Immature natural killer cell (primary cell): ENCODE measurements at places on chromosomes 7 and 10.

DNA sequence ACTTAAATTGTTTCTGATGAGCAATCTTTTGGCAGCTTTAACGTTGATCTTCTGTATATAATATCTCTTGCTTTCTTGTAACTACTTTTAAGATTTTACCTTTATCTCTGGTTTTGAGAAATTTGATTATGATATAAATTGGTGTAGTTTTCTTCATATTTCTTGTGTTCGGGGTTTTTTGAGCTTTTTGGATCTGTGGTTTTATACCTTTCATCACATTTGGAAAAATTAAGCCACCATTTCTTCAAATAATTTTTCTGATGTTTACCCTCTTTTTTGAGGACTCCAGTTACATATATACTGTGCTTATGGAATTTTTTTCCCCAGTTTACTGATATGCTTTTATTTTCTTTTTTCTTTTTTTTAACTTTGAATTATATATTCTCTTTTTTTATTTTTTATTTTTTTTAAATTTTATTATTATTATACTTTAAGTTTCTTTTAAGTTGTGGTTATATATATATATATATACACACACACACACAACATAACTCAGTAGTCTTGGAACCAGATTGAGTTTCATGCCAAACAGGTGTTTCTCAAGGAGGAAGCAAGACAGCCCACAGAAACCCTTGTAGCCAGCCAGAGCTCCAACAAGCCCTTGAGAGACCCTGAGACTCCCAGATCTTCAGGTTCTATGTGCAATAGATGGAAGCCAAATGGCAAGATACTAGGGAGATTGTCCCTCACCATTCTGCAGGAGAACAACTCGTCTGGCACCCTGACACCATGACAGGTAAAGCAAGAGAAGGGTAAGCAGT is 27.5 kb upstream of the NME8 start:
- no peak for DNase-seq

DNA sequence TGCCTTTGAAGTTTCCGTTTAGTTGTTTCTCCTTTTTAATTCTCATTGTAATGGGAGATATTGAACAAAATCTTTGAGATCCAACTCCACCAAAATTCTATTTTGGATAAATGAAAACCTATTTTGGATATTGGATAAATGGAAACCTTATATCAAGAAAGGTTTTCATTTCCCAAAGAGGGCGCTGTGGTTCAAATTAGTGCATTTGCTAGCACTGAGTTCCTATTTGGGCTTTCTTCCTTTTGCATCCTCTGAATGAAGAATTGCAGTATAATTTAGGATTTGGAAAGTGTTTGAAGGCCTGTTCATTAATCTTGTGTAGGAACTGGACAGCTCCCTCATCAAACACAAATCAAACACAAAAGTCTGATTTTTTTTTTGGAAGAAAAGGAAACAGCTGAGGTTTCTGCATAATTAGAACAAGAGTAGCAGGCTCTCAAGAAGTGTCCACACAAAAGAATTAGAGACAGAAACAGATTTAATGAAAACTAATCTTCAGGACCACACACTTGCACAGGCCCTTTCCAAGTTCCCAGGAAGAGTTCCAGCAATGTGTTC is 80.8 kb upstream of the KLF14 start:
- DNase-seq: no peak

GRCh38 chr7:21013765-21014539 is 227.3 kb upstream of the SP8 start:
- DNase-seq: no peak

- DNase-seq: no peak
Observed at GRCh38 chr7:6228361-6229229, 43.8 kb downstream of the CYTH3 start.

- no peak for DNase-seq
Observed at GRCh38 chr10:129709627-129710509, 242.8 kb downstream of the MGMT start.

GRCh38 chr10:9296190-9296589 is 1241.7 kb downstream of the GATA3 start:
- DNase-seq: no peak

DNA sequence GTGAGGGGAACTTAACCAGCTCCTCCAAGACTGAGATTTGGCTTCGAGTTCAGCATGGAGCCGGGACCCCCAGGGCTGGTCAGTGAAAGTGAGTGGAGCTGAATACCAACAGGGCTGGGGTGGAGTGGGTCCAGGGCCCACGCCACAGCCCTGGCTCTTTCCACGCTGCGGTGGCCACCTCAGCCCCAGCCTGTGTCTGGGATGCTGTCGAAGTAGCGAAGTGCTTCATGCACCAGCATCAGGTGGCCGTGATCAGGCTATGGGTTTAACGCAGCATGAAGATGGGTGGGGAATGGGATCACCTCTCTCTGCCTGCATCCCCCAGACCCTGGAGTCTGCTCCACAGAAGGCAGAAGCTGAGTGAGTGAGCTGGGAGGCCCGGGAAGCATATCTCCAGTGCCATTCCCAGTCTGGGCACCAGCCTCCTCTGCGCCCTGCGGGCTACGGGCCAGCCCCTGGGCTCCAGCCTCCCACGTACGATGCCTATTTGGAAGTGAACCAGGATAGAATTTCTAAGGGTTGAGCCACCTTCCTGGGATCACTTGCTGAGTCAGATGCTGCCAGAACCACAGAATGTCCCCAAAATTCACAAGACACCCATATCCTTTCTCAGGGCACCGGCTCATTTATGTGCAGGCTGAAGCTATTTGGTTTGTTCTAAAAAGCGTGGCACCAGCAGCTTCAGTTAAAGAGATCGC is 131.1 kb upstream of the CHST15 start:
- no peak for DNase-seq
